ENCODE measurements at places on chromosomes 5 and 9.

DNA sequence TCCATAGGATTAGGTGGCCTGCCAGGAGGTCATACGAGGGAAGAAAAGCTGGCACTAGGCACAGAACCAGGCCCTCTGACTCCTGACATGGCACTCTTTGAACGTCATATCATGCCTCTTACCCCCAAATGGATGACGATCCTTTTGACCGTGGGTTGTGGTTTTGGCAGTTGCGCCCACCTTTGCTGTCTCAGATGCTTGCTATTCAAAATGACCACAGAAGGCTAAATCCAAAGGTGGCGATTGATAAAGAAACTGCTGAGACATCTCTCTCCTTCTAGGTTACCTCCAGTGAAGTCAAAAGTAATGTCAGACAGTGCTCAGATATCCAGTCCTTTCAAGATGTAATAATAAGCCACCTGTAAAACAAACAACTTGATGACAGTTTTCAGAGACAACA, 385.0 kb downstream of the EFNA5 start:
- no peak for DNase-seq

DNA sequence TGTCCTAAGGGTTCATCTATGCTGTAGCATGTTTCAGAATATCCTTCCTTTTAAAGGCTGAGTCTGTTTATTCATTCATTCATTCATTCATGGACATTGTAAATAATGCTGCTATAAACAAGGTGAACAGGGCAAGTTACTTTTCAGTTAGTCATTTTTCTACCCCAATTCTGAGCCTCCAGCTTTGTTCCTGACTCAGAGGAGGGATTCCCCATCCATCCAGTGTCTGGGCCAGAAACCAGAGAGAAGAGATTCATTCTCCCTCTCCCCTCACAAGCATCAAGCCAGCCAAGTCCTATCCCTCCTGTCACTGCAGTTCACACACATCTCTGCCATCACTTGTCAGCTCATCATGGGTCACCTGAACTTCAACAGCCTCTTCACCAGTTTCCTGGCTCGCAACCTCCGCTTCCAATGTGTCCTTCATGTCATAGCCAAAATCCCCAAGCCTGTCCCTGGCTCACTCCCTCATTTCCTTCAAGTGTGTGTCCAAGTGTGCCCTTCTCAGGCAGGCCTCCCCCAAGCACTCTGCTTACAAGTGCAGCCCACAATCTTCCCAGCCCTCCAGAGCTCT, 203.0 kb downstream of the TTLL11 start:
- no peak for DNase-seq

DNA sequence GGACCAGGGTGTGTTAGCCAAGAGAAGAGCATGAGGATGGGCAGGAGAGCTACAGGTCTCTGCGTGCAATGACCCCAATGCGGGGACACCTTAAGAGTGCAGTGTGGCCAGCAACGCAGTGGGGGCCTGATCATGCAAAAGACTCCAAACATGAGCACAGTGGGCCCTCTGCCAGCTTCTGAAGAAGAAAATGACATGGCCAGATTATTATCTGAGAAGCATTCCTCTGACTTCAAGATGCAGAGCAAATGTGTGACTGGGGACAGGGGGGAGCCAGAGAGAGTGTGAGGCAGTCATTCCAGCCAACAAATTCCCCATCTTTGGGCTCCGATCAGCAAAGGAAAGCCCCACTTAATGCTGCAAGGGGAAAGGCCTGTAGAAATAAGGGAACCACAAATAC, 229.4 kb downstream of the CDK5RAP2 start:
- DNase-seq = no peak

DNA sequence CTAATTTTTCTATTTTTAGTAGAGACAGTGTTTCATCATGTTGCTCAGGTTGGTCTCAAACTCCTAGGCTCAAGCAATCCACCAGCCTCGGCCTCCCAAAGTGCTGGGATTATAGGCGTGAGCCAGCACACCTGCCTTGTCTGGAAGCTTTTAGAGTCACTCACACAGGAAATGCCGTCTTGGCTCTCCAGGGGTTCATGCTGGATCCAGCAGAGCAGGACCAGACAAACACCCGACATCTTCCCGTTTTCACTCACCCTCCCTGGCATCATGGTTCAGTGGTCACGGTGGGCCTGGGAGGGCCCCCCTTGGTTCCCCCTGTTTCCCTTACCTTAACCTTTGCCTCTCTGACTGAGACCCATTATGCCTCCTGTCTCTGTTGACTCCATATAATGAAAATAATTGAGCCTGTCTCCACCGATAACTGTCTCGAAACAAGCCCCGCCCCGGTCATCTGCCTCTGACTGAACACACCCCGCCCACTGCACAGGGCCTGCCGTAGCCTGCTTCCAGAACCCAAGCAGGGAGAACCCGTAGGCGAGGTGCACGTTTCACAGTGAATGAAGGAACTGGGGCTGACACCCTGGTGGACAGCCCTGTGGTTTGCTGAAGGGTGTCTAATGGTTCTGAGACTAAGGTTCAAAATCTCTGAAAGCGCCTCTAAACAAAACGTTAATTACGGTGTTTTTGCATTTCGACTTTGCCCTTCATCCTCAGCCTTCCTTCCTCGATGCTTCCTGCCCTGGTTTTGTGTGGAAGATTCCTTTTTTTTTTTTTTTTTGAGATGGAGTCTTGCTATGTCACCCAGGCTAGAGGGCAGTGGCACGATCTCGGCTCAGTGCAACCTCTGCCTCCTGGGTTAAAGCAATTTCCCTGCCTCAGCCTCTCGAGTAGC, 39.7 kb upstream of the SPRY4 start:
- no peak for DNase-seq

DNA sequence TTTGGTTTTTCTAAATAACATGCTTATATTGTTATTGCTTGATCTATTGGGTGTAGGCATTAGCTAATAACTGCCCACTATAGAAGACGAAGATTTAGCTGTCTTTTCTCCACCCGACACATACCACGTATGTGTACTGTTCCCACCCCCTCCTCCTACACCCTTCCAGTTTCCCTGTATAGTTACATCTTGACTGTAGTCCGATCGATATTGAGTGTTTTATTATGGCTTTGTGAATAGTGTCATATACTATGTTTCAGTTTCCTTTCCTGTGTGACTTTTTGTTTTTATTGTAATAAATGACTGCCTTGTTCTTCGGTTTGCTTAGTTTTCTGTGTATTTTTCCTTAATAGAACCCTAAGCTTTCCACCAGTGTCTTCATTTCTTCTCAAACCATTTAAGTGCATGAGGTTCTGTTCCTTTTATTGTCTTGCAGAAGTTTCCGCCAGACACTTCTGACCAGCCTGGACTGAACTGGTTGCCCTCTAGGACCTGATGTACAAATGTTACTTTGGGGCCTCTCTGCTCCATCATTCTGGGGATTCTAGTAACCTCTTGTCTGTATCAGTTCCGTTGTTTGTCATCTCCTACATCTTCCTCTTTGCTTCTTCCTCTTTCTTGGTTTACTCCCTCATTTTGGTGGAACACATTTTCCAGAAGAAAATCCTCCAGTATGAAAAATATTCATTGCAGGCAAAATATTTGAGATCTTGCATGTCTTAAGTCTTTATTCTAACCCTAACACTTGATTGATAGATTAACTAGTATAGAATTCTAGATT, 61.8 kb downstream of the PRKACG start:
- no peak for DNase-seq

GRCh38 chr9:90393365-90394152, 249.1 kb downstream of the DIRAS2 start:
- no peak for DNase-seq

DNA sequence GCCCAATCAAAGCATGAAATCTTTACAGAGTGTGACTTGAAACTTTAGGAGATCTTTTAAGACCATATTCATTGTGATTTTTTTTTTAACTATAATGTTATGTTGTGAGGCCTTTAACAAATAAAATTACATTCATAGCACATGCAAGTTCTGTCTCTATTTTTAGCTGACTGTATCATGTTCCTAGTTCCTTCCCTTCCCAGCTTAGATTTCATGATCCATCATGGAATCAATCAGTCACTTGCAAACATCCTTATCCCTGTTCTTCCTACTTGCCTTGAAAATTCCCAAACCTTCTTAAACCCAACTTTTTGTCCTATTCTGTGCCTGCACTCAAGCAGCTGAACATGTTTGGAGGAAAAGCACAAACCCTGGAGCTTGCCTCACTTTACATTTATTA, 141.8 kb downstream of the DMXL1 start:
- no peak for DNase-seq

- no peak for DNase-seq
These were observed 140.3 kb downstream of the ROR2 start for GRCh38 chr9:91809581-91810285.

DNA sequence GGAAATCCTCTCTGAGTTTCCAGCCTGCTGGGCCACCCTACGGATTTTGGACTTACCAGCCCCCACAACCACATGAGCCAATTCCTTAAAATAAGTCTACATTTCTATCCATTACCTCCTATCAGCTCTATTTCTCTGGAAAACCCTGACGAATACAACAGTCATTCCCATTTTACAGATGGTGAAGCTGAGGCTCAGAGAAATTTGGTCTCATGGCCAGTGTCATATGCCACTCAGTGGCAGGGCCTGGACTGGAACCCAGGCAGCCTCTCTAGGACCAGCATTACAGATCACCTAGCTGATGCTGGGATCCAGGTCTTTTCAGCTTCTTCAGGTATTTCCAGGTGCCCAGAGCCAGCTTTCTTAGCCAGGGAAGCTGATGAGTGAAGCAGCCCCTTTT, 45.0 kb upstream of the SH3PXD2B start:
- no peak for DNase-seq

- DNase-seq = no peak
These were observed 106.2 kb upstream of the EMB start for GRCh38 chr5:50547303-50547702.

- no peak for DNase-seq
These were observed 2.0 kb downstream of the CLK4 start for GRCh38 chr5:178624631-178625546.

DNA sequence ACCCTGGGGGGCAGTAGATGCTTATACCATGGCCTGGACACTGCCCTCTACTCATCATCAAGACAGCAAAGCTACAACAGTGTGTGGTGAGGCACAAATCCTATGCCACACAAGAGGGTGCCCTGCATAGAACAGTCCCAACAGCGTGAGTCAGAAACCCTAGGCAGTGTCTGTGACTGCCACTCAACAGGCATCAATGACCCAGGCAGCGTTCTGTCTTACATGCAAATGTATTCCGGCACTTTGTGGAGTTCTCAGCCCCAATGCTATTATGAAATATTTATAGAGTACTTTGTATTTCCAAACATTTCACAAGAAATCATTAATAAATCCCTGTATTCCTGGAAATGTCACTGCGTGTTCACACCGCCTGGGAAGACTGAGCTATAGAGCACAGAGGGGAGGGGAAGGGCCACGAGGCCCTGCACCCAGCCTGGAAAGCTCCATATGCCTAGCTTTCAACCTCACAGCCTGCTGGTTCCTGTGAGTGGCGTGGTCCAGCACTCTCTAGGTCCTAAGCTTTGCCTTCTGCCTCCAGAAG, 77.7 kb downstream of the NIPSNAP3B start:
- DNase-seq = no peak

DNA sequence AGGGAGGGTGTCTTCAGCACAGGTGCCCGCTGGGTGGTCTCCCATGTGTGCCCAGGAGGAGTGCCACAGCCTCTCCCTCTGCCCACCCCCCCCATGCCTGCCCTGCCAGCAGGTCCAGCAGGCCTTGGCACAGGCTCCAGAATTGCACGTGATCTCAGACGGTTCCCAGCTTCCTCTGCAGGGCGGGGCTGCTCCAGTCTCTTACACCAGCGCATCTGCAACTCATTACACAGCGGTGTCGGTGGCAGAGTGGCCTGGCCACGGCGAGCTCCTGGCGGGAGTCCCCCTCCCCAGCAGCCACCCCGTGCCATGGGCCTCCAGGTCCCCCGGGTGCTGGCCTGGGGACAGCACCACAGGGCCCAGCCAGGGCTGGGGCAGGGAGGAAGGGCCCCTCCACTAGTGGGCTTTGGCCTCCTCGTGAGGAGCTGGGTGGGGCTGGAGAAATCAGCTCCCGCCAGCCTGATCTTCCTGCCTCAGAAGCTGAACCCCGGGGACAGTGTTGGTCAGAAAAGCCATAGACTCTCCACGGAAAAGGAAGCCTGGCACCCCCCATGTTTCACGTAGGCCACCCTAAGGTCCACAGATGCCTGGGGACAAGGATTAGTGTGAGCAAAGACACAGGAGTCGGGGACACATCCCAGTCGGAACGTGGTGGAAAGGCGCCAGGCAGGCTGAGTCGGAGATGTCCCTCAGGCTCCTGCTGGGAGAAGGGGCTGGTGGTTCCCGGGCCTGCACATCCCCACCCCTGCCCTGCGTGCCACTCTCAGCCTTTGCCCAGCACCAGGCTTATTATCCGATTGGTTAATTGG, 40.2 kb downstream of the RXRA start:
- DNase-seq = peak; percentile 90

DNA sequence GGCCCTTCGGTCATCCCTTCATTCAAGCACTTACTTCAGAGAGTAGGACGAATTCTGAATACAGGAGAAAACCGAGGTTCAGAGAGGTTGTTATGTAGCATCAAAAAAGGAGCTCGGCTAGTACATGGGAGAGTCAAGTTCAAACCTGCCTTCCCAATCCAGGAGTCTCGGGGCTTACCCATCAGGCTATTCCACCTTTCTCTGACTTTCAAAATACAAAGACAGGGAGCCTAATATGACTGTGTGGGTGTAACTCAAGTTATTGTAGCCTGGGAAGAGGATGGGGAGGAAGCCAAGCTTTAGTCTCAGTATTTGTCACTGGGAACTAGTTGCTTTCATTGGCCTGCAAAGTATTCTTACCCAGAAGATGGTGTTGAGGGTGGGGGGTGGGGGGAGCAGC, 274.8 kb upstream of the PANK3 start:
- no peak for DNase-seq

DNA sequence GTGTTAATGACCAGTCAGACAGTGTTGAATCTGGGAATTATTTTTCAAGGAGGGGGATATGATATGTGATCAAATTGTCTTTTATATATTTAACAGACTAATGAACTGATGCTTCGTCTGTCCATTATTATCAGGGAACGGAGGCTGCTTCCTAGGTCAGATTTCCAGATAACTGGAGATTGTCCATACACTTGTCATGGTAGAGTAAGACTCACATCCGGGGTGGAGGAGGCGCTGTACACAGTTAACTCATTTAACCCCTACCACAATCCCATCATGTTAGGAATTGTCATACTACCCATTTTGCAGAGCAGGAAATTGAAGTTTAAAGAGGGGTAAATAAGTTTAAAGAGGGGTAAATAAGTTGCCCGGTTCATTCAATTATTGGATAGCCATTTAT, 55.9 kb downstream of the ARHGAP26 start:
- no peak for DNase-seq

DNA sequence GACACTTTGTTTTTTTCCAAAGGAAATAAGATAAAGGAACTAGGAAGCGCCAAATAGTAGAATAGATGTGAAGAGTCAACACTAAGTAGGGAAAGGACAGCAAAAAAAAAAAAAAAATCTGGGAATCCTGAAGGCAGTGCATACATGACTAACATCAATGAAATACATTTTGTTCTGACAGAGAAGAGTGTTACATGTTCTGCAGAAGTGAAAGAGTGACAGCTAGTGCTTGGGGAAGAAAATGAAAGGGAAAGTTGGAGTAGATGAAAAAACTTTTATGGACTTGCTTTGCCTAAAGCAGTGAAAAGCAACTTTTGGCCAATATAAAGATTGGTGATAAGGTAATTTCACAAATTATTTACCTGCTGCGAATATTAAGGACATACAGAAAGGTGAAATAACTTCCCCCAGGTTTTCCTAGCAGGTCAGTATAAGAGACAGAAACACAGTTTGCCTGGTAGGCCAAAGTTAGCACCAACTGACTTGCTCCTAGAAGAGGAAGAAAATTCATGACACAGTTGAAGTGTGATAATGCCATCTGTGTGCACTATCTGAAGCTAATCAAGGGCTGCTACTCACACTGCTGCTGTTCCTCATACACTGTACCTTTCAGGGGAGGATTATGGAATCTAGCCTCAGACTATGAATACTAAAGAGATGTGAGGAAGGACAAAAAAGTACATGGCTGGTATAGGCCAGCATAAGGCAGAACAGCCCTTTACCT, 38.6 kb downstream of the RANBP6 start:
- no peak for DNase-seq

Data from amygdala (tissue), 56 donors.